Hepatocyte (in vitro differentiated cells): ENCODE measurements at places on chromosomes 13 and 19. TPM values are rescaled to one million over a fixed set of nuclear protein-coding genes. Genes with fewer than 3 reads are reported as not detected.
A peak's percentile ranks its signal among the peaks of the same experiment; 100 is the strongest.

Gene CASP14
- polyA plus RNA-seq: not detected in 2 replicates

Gene ZNF441
- polyA plus RNA-seq: 2.9 and 6.4 TPM in 2 replicates

Gene KLK1
- 6.6 and 8.2 TPM in 2 replicates for polyA plus RNA-seq

Gene CBLC
- polyA plus RNA-seq: 38.1 and 39.7 TPM in 2 replicates

Gene LRRC25
- polyA plus RNA-seq: 0.36 and 1.5 TPM in 2 replicates

DNA sequence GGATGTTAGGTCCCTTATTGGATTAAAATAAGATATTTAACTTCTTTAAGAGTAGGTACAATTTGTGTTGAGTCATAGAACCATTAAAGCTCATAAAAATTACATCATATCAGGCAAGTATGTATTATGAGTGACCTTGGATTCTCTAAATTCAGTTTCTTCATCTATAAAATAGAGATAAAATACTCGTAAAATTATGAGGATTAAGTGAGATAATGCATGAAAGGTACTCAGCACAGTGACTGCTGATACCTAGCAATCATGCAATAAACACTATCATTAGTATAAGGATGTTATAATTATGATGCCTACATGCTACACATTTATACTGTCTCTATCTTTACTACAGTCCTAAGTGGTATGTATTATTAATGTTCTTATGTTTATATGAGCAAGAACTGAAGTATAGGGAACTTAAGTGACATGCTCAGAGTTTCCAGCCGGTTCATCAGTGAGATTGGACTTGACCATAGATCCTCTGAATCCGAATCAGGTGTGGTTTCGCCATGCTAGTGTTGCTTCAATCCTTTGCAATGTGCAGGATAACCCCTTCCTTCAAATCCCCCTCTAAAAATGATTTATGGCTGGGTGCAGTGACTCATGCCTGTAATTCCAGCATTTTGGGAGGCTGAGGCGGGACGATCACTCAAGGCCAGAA lies 22.9 kb upstream of the FRY start:
- no peak for DNase-seq

DNA sequence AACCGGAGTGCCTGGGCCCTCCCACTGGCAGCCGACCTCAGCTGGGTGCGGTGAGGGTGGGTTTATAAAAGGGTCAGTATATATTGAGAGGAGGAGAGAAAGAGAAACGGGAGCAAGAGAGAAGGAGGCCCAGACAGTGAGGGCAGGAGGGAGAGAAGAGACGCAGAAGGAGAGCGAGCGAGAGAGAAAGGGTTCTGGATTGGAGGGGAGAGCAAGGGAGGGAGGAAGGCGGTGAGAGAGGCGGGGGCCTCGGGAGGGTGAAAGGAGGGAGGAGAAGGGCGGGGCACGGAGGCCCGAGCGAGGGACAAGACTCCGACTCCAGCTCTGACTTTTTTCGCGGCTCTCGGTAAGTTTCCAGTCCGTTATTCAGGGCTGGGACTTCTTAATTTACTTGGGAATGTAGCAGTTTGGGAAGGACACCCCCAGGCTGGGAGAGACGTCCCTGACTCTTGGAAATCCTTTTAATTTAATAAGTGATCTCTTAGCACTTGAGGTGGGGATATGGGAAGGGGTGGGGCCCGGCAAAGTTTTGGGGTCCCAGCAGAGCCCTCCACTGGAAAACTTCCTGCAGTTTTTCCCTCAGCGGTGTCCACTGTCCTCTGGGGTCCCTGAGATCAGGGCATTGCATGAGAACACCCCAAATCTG lies at the start of gene EMP3:
Gene EMP3 (plus strand): TSS at position 288 of the 646 bp plus-strand sequence. CDS start 1,293 bp downstream, outside the sequence.
- peak; percentile 94 for DNase-seq

DNA sequence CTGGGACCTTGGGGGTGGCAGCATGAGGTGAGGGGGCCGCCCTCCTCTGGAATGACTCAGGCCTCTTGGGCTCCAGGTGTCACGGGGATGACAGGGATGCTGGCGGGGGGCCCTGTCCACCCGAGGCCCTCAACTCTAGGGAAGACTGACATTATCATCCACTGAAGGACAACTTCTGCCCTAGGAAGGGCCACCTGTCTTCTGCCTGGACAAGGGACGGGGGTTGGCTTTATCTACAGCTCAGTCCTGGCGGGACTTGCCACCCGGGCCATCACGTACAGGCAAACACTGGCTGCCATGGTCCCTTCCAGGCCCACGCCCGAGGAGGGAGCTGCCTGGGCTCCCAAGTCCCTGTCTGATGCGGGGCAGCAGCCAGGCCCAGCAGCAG lies 130.7 kb downstream of the STK24 start:
- DNase-seq: no peak

DNA sequence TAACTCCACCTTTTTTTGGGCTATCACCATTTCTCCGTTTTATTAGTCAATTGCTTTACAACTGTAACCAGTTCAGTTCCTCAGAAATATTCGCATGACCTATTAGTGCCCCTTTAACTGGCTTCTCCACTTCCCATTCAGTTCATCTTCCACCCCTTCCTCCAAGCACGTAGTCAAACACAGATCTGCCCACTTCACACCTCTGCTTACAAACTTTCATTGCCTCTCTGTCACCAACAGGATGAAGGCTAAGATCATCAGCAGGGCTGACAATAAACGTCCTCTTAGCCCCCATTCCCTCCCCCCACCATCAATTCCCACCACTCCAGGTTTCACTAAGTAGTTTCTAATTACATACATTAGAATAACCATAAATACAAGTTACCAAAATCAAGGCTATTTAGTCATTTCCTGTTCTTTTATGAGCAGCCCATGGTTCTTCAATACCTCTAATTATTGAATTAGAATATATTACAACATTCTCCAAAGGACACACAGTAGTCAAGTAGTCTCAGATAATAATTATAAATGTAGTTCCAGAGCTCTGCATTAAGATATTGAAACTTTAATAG lies 95.7 kb downstream of the SPRY2 start:
- no peak for DNase-seq

DNA sequence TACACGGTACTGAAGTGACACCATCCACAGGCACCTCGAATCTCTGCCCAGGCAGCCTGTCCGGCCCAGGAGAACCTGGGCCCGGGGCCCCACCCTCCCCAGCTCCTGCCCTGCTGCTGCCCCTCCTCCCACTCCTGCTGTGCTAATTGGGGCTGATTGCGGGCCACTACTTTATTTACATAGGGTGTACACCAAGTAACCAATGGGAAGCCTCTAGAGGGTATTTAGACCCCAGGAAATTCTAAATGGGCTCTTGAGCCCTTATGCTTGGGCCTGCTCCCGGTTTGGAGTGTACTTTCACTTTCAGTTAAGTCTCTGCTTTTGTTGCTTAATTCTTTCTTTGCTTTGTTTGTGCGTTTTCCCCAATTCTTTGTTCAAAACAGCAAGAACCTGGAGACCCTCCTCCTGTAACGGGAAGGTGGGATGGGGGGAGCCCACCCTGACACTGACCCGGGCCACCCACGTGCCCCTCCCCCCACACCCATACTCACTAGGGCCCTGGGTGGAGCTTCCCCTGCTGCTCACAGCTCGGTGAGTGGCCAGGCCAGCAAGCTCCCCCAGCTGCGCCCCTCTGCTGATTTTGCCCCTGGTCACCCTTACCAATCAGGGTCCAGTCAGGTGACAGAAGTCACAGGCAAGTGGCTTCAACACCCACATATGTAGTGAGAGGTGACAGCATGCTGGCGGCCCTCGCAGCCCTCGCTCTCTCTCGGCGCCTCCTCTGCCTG lies 9.4 kb downstream of the SCGB2B2 start:
- no peak for DNase-seq

GRCh38 chr13:28449826-28450773 lies 44.8 kb downstream of the FLT1 start:
- no peak for DNase-seq

DNA sequence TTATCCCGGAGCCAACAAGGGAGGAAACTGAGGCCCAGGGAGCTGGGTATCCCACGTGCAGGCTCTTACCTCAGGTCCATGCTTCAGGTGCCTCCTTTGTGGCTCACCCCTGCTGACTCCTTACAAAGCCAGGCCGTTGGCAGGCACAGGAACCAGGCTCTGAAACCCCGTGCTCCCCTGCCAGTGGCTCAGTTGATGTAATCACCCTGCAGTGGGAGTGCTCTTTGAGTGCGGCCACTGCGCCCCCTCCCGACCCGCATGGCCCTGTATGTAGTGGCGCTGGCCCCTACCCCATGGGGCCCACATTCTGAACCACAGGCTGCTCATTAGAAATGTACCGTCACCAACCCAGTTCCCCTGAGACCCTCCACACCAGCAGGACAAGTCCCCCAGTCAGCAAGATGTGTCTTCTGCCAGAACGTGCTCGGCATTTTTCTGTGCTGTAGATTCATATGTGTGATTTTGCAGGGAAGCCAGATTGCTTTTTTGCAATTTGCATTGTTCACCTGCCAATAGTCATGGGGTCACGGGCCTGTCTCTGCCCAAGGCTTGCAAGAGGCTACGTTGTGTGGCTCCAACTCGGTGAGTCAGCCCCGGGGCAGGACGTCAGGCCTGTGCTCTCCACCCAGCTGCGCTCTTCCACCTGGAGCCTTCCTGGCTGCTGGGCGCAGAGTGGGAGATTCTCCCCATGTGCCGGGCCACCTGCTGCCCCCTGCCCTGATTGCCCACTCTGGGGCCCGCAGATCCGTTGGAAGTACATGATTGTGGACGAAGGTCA lies 60.3 kb downstream of the SMARCA4 start:
- no peak for DNase-seq

DNA sequence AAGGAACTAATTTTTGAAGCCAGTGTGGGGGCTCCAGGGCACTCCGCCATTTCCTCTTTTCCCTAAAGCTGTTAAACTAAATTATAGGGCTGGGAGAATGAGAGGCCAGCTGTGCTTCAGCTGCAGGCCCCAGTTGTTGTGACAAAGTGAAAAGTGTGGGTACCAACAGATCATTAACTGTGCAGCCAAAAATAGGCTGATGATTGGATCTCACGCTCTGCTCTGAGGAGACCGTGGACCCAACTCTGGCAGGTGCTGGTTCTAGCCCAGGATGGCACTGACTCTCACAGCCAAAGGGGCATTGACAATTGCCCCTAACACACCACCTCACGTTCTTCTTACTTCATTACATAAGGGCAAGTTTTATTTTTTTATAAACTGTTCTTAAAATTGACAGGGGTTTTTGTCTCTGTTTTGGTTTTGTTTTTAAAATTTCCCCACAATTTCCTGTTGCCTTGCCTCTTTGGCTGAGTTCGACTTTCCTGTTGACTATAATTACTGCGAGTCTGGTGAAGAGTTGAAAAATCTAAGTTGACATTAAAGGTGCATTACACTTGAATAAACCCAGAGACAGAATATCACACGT lies 391.0 kb downstream of the FGF9 start:
- DNase-seq: no peak

DNA sequence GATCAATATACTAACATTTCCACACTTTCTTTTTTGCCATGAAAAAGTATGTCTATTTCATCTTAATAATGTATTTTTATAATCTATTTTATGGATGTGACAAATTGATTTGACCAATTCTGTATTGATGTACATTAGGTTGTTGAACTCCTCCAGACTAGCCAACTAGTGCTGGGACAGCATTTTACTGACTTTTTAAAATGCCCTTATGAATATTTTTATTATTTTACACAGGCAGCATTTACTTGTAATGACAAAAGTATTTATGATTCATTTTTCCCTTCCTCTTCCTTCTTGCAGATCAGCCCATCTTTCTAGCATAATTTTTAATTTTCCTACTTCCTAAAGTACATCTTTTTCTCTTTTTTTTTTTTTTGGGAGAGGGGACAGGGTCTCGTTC lies 918 bp upstream of the FUZ start:
- DNase-seq: no peak

- no peak for DNase-seq
Measured at GRCh38 chr13:24149246-24150032, 11.1 kb upstream of the SPATA13 start.

GRCh38 chr13:30111810-30112209 lies 195.5 kb downstream of the KATNAL1 start:
- DNase-seq: no peak

GRCh38 chr13:50452756-50453155 lies 390.7 kb downstream of the DLEU7 start:
- no peak for DNase-seq

DNA sequence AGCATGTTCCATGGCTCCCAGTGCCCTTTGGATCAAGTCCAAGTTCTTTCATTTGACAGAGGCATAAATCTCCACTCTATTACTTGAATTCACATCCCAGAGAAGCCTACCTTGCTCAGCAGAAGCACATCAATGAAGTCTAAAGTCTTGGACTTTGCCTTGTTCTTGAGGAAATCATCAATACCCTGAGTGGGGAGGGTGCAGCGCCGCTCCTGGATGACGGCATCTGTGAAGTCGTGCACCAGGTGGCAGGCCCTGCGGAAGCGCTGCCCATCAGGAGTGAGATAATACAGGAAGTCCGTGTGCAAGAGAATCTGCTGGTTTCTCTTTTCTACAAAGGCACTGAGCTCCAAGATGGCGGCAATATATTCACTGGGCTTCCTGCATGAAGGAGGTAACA lies 10.6 kb downstream of the CYP4F11 start:
- DNase-seq: no peak

GRCh38 chr19:4063369-4064148 lies 3.1 kb downstream of the ZBTB7A start:
- DNase-seq: peak; percentile 55

- peak; percentile 80 for DNase-seq
Measured at GRCh38 chr13:26022538-26023292, 29.1 kb downstream of the SHISA2 start.

DNA sequence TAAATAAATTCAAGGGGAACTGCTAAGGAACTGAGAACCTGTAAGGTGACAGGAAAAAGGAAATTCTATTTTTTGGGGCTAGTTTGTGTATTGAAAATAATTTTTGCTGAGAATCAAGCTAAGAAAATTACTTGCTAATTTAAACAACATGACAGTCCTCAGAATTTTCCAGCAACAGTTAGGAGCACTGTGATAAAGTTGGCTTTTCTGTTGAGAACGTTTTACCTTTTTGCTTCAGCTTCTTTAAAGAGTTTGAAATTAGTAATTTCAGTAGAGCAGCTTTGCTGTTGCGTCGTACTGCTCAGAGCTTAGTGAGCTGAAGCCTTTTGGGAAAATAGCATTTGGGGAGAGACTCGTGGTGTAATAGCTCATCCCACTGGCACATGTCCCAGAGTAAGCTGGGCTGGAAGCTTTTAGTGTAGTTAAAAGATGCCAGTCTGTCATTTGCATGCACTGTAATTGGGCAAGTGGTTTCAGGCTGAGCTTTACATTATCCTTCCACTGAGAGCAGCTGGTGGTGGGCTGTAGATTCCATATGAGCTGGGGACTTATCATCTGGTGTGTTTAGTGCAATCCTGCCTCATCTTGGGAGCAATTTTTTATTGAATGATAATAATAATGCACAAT lies 69.8 kb downstream of the LRCH1 start:
- peak; percentile 73 for DNase-seq

GRCh38 chr19:19858751-19859150 lies 6.9 kb upstream of the ZNF253 start:
- no peak for DNase-seq

- DNase-seq: no peak
Measured at GRCh38 chr19:43439709-43440063, 25.0 kb downstream of the TEX101 start.

- no peak for DNase-seq
Measured at GRCh38 chr13:60969656-60970055, 446.0 kb downstream of the PCDH20 start.

GRCh38 chr19:14006766-14007562 lies 844 bp upstream of the RFX1 start:
- DNase-seq: peak; percentile 93

GRCh38 chr19:45297674-45298073 lies 25.0 kb downstream of the CKM start:
- no peak for DNase-seq
